ENCODE measurements at places on chromosomes 4 and X. TPM values are rescaled to one million over a fixed set of nuclear protein-coding genes. Genes with fewer than 3 reads are reported as not detected.
A peak's percentile ranks its signal among the peaks of the same experiment; 100 is the strongest.

DNA sequence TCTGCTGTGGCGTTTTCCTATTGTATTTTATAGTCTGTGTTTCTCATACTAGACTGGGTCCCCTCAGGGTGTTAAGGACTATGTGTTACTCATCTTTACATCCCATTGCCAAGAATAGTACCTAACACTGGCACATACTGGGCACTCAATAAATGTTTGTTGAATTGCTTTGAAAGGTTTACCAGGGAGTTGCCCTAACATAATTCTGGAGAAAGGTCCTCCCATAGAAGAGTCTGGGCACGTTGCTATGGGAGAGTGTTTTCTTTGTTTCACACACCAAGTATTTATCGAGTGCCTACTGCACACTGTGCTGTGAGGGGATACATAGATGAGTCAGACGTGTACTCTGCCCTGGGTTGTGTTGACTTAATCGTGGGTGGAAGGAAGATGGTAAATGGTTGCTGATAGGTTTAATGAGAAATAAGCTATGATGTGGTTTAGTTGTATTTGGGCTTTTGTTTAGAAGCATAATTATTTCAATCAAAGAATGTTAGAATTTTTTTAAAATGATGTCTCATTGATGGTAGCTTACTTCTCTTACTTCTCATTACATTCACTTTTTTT is 42.9 kb downstream of the AFF1 start:
- H3K27me3 ChIP-seq: no peaks in the 10 kb centered on the region
- peaks cover 51% of the 10 kb centered on the region for H3K4me1 ChIP-seq
- peak overlapping the region; percentile 43 for H3K4me3 ChIP-seq
- H3K36me3 ChIP-seq: peaks cover 19% of the 10 kb centered on the region
- peak overlapping the region; percentile 96 for H3K27ac ChIP-seq

- peak overlapping the region; percentile 84 for H3K27ac ChIP-seq
- no peak overlapping the region for H3K4me3 ChIP-seq
Observed at GRCh38 chrX:154737136-154737535, 13.7 kb downstream of the GAB3 start.

The HSD17B13 gene
- total RNA-seq: not detected

The BST1 gene
- 0.93 TPM for total RNA-seq

All from MCF 10A (cell line).